ENCODE measurements at places on chromosomes 5 and 9.

GRCh38 chr9:129630967-129631673, 5.2 kb downstream of the NTMT1 start:
- DNase-seq = no peak

DNA sequence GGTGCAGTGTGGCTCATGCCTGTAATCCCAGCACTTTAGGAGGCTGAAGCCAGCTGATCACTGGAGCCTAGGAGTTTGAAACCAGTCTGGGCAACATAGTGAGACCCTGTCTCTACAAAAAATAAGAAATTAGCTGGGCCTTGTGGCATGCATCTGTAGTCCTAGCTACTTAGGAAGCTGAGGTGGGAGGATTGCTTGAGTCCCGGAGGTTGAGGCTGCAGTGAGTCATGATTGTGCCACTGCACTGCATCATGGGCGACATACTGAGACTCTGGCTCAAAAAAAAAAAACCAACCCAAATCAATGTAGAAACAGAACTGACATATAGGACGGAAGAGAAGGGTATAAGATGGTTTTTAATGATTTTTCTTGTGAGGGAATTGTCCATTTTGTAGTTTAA, 27.7 kb downstream of the G3BP1 start:
- no peak for DNase-seq

- no peak for DNase-seq
These were observed 27.7 kb downstream of the WDR36 start for GRCh38 chr5:111119856-111120255.

- no peak for DNase-seq
These were observed 40.5 kb downstream of the PTTG1 start for GRCh38 chr5:160462167-160462566.

DNA sequence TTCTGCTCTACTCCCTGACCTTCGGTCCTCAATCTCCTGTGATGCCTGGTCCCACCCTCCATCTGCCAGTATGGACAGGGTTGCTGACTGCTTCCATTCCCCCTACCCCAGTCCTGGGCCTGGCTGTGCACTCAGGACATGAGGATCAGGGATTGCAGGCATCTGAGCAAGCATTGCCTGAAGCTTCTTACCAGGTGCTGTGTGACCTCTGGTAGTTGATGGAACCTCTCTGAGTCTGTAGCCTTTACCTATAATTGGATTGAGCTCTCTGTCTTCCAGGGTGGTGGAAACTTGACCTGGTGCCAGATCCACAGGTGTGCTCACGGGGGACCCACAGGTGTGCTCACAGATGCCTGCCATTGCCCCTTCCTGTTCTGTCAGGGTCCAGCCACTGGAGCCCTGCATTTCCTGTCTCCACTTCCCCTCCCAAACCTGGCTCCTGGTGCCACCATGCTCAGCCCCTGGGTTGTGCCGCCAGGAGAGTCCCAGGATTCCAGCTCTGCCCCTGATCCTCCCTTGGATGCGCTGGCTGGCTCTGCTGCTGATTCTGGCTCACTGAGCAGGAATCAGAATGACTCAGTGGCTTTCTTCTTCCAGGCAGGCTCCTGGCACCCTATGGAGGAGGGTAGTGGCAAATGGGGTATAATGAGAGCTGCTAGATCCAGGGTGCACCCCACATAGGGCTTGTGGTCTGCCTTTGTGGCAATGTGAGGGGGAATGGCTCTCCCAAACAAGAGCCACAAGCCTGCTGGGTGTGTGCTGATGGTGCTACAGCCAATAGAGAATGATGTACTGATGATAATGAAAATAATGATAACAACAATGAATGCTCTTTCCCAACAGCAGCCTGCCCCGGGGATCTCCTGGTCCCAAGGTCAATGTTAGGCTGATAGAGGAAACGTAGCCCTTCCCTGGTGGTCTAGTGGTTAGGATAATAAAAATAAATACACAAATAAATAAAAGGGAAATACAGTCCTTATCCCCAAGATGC, 35.2 kb upstream of the PSD2 start:
- DNase-seq = no peak

GRCh38 chr5:15326471-15326870, 173.5 kb upstream of the FBXL7 start:
- DNase-seq = no peak

DNA sequence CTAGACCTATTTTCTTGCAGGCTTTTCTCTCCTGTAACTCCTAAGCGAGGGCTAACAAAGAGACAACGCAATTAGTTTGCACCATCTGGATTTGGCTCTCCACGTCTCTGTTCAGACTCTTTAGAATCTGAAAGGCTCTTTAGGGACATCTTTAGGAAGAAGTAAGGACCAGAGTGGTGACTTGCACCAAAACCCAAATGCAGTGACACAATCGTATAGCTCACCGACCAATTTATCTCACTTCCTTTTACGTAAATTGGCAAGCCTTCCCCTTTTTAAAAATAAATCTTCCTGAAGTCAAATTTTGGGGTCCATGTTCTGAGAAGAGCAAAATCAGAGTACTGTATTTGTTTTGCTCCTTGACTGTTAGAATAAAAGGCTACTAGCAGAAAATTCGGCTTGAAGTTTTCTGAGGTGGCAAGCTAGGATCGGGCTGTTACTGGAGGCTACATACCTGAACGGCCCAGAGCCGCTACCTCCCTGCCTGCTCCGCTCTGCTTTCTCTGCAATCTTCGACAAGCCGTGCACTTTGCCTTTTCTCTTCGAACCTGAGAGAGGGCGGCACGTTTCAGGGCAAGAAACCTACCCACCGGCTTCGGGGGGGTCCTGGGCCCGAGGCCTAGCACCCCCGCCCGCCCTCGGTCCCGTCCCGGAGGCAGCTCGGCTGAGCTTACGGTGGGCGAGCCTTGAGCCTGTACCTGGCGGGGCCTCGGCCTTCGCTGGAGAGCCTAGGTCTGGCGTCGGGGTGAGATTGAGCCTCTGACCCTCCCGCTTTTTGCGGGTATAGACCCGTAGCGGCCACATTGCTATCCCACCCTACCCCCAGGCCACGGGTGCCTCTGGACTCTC, 537 bp downstream of the MEIKIN start:
- no peak for DNase-seq

DNA sequence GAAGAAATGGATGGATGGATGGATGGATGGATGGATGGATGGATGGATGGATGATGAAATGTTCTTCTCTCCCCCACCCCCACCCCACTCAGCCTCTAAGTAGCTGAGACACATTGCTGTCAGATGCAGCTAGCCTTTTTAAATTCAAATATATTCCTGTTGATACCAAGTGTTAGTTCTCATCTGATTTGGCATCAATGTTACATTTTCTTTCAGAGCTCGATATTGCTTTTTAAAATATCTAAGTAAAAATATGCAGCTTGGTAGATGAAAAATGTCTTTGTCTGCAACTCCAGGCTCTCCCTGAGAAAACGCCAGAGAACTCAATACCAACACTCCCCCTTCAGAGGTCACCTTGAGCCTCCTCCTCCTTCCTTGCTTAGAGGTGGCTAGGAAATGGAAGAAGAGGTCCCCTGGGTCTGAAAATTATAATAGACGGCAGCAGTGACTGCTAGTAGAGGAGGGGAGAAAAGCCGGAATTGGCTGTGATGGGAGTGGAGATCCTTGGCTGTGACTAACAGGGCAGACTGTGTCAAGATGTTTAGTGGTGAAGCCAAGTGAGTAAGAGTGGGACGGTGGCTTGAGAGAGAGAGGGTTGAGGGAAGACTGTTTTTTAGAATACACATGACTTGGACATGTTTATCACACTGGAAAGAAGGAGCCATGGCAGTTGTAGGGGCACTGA, 156.0 kb downstream of the ZNF462 start:
- no peak for DNase-seq

- DNase-seq = no peak
These were observed at the start of gene ACOT12 for GRCh38 chr5:81393783-81394718. ACOT12 (minus strand) TSS chr5:81394134; CDS start chr5:81394114, 20 bp downstream.
